IMR-90 (cell line): ENCODE measurements at places on chromosomes 16 and 17. TPM values are rescaled to one million over a fixed set of nuclear protein-coding genes. Genes with fewer than 3 reads are reported as not detected.

GRCh38 chr17:38435795-38436194 lies 7.5 kb downstream of the ARHGAP23 start:
- H3K36me3 ChIP-seq: peaks cover 13% of the 10 kb centered on the region
- no peak overlapping the region for H3K27ac ChIP-seq
- no peak for DNase-seq
- H3K4me3 ChIP-seq: no peak overlapping the region

The CD300H gene
- not detected in 2 replicates for total RNA-seq

The HSF5 gene
- not detected in 2 replicates for total RNA-seq

DNA sequence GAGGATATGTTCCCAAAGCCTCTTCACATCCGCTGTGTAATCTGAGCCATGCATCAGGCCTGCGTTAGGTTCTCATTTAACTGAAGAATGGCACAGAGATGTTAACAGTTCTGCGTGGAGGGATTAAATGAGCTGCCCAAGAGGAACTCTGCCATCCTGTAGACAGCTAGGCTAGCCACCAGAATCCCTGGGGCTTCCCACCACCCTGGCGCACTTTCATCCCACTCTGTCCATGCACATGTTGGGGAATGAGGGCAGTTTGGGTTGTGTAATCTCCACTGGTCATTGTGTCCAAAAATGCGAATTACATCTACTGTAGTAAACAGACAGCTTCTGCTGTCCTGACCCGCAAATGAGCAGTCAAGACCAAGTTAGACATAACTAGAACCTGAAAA lies 1.0 kb upstream of the GLG1 start:
- no peaks in the 10 kb centered on the region for H3K27me3 ChIP-seq
- H3K36me3 ChIP-seq: no peaks in the 10 kb centered on the region
- no peak overlapping the region for H3K4me3 ChIP-seq
- peaks cover 13% of the 10 kb centered on the region for H3K4me1 ChIP-seq
- DNase-seq: peak; percentile 40

GRCh38 chr16:54633943-54634362 lies 296.7 kb upstream of the IRX5 start:
- H3K27ac ChIP-seq: no peak overlapping the region
- H3K4me3 ChIP-seq: no peak overlapping the region
- H3K4me1 ChIP-seq: no peaks in the 10 kb centered on the region
- no peaks in the 10 kb centered on the region for H3K36me3 ChIP-seq
- no peaks in the 10 kb centered on the region for H3K27me3 ChIP-seq

- H3K27ac ChIP-seq: no peak overlapping the region
- H3K36me3 ChIP-seq: peaks cover 5% of the 10 kb centered on the region
- H3K4me1 ChIP-seq: no peaks in the 10 kb centered on the region
- H3K27me3 ChIP-seq: no peaks in the 10 kb centered on the region
- no peak overlapping the region for H3K4me3 ChIP-seq
- DNase-seq: no peak
Measured at GRCh38 chr16:47634727-47635126, 173.6 kb downstream of the PHKB start.

GRCh38 chr17:3033741-3034577 lies 29.4 kb downstream of the OR1D5 start:
- H3K27ac ChIP-seq: no peak overlapping the region
- no peak overlapping the region for H3K4me3 ChIP-seq
- no peaks in the 10 kb centered on the region for H3K36me3 ChIP-seq
- no peak for DNase-seq
- H3K4me1 ChIP-seq: peaks cover 2% of the 10 kb centered on the region; the same call in 1 of the 2 replicates
- H3K27me3 ChIP-seq: no peaks in the 10 kb centered on the region

The HOXB7 gene
- total RNA-seq: 1.8 and 3.3 TPM in 2 replicates

DNA sequence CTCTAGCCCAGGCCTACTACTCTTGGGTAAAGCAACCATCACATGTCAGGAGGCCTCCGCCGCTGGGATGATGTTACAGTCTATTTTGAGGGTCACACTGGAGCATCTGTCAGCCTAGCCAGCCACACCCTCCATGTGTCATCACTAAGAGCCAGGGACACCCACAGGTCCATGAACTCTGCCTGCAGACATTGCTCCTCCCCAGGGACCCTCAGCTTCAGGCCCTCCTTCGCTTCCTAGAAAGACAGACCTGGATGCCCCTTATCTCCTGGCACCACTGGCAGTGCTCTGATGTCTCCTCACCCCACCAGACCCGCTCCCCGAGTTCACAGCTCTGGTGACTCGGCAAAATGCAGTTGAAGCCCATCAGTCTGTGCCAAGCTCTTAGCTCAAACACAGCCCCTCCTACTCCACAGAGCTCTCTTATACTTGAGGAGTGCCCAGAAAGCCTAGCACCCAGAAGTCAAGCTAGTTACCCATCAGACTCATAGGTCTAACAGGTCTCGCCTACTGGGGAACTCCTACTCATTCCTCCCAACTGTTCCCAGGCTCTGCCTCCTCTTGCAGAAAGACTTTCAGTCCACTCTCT lies 5.9 kb downstream of the RANBP10 start:
- H3K27ac ChIP-seq: no peak overlapping the region
- H3K4me1 ChIP-seq: peaks cover 4% of the 10 kb centered on the region
- no peak for DNase-seq

DNA sequence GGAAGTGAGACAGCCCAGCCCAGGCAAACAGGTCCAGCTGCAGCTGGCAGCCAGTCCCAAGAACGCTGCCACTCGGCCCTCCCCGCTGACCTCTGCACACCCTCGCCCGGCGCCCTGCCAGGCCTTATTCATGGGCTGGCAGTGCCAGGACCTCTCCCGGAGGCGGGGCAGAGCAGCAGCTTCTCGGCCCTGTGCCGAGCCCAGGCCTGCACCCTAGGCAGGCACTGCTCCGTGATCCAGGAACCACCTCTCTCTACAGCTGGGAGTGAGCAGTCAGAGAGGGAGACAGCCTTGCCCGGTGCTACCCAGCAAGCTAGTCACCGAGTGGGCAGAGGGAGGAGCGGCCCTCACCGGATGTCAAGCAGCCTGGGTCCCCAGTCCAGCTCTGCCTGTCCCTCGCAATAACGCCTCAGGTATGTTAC lies 79.9 kb upstream of the CBX4 start:
- no peak overlapping the region for H3K4me3 ChIP-seq
- no peaks in the 10 kb centered on the region; the same call in 1 of the 2 replicates for H3K4me1 ChIP-seq
- no peak overlapping the region for H3K27ac ChIP-seq
- DNase-seq: no peak
- peaks cover 63% of the 10 kb centered on the region for H3K27me3 ChIP-seq

GRCh38 chr17:7732981-7733539 lies 15.5 kb downstream of the DNAH2 start:
- H3K27me3 ChIP-seq: peaks cover 45% of the 10 kb centered on the region
- no peaks in the 10 kb centered on the region for H3K36me3 ChIP-seq
- DNase-seq: no peak
- H3K4me1 ChIP-seq: no peaks in the 10 kb centered on the region

DNA sequence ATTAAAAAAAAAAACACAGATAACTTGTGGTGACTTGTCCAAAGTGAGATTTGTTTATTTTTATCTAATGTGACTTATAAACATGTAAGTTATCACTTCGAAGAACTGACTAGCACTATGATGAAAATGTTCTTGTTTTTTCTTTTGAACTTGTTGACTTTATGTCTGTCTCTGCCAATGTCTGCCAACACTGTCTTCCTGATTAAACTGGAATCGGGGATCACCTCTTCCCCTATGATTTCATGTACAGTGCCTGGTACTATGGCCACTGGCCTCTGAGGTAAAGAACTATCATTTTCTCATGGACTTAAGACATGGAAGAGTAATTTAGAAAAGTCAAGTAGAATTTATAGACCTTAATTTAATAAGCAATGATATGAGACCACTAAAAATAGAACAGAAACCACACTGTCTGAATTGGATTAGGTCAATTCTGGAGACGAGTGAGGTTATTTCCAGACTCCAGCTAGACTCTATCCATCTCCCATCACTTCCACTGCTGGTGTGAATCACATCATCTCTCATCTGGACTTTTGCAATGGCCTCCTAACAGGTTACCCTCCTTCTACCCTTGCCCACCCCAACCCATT lies 8.9 kb downstream of the C17orf78 start:
- H3K27me3 ChIP-seq: no peaks in the 10 kb centered on the region
- H3K36me3 ChIP-seq: no peaks in the 10 kb centered on the region
- DNase-seq: no peak
- no peak overlapping the region for H3K4me3 ChIP-seq
- H3K27ac ChIP-seq: no peak overlapping the region
